ENCODE measurements at places on chromosomes 13 and 19. TPM values are rescaled to one million over a fixed set of nuclear protein-coding genes. Genes with fewer than 3 reads are reported as not detected.
A peak's percentile ranks its signal among the peaks of the same experiment; 100 is the strongest.

Gene ZNF888
- 7.3 TPM for total RNA-seq

Gene TEX30
- 10.7 TPM for total RNA-seq

Gene IFI30
- 9.1 TPM for total RNA-seq

Gene ZNF439
- total RNA-seq, result not detected

Gene ZNF763
- total RNA-seq, result 0.23 TPM

Gene CEACAM7
- total RNA-seq, result not detected

DNA sequence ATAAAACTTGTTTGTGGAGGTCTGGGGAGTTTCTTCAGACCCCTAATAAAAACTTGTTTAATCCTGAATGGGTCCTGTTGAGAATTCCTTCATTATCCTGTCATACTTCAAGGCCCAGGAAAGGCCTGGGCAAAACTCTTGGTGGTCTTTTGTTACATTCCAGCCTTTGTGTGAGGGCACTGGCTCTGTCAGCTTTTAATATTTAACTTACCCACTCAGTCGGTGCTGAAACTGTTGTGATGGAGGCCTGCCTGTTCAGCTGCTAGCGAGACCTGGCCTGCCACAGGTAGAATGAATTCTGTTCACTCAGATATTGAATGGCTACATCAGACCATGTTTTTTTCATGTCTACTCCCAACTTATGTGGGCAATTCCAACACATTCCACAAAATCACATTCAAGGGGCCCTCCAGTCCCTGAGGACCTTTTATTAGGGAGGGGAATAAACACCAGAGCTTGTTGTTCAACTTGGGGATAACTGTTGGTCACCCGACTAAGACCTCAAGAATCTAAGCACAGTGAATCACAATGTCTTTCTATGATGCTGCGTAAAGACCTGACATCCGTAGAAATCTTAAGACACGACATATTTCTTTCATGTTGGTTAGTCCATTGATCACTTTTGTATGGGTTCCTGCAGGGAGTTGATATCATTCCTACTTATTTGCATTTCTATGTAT is 12.5 kb downstream of the NLRP8 start:
- DNase-seq, result no peak

DNA sequence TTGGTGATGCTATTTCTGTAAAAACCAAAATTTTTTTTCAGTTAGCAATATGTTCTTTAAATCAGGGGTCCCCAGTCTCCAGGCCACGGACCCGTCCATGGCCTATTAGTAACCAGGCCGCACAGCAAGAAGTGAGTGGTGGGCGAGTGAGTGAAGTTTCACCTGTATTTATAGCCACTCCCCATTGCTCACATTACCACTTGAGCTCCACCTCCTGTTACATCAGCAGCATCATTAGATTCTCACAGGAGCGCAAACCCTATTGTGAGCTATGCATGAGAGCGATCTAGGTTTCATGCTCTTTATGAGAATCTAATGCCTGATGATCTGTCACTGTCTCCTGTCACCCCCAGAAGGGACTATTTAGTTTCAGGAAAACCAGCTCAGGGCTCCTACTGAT is 58.9 kb upstream of the SLC7A1 start:
- DNase-seq, result no peak

DNA sequence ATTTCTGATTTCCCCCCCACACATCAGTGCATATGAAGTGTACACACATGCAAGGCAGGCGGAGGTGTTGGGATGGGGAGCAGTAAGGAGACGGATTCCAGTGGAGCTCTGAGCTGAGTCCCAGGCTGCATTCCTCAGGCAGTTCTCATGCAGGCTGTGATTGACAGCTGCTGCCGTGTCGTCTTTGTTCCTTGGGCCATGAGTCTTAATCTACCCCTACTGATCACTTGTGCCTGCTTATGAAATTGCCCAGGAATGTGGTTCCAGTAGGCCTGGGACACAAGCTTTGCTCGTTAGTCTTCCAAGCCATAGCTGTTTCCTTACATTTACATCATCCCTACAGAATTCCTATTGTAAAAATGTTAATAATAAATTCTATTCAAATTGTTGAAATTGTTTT is 1241.9 kb downstream of the UQCRFS1 start:
- DNase-seq, result no peak

DNA sequence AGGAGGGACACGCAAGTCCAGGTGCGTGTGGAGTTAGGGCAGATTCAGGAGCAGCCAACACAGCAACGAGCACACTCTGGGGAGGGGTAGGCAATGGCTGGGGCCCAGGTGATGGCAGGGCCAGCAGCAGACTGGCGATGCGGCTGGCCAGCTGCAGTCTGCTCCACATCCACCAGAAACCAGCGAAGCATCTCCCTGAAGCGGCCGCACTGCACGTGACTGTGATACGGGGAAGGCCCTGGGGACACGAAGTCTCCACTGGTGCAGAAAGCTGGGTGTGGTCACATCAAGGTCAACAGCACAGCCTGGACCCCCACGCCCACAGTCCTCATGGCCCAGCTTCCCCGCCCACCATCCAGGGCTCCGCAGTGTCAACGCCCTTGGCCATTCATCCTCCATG is 21.3 kb upstream of the EPHX3 start:
- no peak for DNase-seq

- no peak for DNase-seq
Observed at GRCh38 chr19:51691584-51692428, 1.3 kb upstream of the SPACA6 start.

DNA sequence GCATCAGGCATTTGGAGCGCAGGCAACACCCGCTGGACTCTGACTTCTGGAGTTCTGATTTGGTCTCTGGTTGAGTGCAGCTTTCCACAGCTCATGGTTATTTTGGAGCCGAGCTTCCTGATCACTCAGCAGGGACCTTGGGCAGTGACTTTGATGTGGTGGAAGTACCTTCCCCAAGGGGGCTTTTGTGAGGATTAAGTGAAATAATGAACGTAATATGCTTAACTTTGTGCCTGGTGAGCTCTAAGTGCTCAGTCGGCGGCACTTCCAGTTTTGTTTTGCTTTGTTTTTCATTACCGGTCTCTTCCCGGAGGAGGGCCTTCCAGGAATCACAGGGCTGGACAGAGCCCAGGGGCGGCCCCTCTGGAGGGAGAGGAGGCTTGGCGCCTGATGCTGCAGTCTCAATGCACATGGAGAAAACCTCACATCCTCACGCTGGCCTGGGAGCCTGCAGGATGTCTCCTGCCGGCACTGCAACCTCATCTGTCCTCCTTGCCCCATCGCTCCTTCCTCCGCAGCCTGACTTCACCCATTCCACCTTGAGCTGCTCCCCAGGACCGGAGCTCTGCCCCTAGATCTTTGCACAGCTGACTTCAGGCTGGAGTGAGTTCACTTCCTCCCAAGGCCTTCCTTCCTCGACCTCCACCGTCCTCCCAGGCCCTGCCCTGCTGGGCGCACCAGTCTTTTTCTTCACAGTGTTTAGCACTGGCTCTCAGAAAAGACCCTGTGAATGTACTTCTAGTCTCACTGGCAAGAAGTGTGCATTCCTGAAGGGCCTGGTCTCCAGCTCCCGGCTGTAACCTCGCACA is 1.5 kb downstream of the PLEKHF1 start:
- no peak for DNase-seq

DNA sequence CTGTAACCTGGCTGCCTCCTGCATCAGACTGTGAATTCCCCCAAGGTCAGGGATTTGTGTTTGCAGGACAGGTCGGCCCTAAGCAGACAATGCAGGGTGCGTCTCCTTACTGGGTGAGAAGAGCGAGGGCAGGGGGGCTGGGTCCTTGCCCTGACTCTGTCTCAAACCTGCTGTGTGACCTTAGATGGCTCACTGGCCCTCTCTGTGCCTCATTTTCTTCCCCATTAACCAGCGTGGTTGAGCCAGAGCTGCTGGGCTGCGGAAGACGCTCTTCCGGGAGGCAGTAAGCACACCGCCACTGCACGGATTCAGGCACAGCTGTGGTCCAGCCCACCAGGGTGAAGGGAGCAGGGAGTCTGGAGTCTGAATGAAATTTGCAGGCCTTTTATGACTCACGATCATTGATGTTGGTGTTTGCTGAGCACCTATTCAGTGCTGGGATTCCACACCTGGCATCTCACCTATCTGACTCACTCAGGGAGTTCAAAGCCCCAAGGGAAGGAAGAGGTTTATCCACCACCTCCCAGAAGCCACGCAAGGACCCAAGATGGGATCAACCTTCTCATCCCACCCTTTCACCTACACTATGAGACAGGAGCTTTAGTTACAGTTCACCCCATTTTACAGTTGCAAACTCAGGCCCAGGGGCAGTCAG is 2.5 kb downstream of the AKT1S1 start:
- DNase-seq, result no peak

- no peak for DNase-seq
Observed at GRCh38 chr13:24038841-24039330, 121.6 kb upstream of the SPATA13 start.

GRCh38 chr19:46890423-46891170 is 29.8 kb downstream of the ARHGAP35 start:
- DNase-seq, result peak; percentile 41

DNA sequence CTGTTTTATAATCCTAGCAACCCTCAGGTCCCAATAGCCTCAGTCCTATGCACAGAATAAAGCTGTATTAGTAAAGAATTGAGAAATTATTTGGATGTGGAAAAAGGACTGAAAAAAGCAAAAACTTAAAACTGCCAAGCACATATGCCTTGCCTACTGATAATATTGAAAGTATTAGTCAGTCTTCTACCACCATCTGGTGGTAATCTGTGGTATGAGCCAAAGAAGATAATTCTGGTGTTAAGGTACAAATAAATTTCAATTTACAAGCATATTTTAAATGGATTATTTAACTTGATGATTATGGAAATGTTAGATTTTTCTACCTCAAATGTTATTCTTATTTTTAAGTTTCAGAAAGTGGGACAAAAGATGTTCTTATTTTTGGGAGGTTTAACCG is 460.3 kb upstream of the KLHL1 start:
- DNase-seq, result peak; percentile 54

DNA sequence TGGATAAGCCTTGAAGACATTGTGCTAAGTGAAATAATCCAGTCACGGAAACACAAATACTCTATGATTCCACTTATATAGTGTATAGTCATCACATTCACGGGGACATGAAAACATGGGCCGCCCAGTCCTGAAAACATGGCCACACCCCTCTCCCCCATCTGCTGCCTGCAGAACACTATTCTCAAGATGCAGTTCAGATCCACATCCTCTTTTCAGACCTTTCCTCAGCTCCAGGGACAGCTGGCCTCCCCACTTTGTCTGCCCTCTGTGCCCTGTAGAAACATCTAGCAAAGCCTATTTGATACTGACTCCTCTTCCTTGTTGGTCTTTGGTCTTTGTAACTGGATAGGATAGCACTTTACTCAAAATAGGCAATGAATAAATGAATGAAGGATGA is 8.3 kb downstream of the RFX2 start:
- no peak for DNase-seq

DNA sequence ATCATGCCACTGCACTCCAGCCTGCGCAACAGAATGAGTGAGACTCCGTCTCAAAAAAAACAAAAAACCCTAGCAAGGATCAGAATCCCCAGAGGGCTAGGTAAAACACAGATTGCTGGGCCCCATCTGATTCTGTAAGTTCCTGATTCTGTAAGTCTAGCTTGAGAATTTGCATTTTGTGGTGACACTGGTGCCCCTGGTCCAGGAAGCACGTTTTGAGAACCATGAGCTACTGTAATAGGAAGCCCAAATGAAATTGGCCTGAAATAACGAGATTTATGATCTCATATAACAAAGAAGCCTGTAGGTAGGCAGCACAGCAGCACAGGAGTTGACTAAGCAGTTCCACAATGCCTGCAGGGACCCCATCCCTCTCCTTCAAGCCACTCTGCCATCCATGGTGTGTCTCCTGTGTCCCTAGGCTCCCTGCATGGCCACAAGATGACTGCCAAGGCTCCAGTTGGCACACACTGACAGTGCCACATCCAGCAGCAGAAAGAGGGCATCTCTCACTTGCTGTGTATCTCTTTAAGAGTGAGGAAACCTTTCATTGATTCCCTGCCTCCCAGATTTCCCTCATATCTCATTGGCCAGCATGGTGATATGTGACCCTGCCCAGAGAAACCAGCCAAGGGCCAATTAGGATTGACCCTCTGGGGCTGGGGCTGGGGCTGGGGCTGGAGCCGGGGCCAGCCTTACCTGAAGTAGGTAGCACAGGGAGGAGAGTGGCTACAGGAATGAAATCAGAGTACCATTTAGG is 21.7 kb downstream of the SIPA1L3 start:
- DNase-seq, result no peak

- peak; percentile 72 for DNase-seq
Observed at GRCh38 chr13:79525064-79525857, 44.3 kb downstream of the NDFIP2 start.

DNA sequence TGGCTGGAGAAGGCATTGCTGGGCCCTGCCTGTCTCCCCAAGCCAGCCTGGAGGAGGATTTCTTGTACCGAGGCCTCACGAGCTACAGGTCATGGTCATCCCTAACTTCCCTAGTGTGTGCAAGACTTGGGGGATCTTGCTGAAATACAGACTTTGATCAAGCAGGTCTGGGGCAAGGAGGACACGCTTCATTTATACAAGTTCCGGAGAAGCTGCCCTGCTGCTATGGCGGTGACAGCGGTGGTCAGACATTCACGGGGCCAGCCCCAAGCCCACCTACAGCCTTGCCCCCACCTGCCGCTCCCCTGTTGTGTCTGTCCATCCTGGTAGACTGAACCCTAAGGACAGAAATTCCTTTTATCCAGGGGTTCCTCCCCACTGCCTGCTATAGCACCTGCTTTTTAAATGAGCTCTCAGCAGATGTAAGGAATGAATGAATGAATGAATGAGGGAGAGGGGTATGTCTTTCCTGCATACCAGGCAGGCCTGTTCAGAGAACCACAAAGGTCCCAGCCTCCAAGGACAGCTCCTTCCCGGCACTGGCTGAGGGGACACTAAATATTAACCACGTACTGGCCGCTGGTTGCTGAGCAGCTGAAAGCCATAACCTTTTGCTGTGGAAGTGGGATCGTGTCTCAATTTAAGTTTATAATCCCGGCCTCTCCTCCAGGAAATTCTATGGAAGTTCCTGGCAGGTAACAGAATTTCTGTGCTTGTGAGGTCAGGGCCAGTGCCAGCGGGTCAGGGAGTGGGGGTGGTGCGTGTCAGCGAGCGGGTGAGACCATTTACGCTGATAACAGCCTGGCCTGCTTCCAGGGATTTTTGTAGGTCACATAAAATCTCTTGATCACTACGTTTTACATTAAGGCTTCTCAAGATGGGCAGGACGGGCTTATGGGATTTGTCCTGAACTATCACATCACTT is 27.1 kb downstream of the TSSK6 start:
- no peak for DNase-seq

- DNase-seq, result no peak
Observed at GRCh38 chr19:28736528-28736927, 476.4 kb downstream of the UQCRFS1 start.

DNA sequence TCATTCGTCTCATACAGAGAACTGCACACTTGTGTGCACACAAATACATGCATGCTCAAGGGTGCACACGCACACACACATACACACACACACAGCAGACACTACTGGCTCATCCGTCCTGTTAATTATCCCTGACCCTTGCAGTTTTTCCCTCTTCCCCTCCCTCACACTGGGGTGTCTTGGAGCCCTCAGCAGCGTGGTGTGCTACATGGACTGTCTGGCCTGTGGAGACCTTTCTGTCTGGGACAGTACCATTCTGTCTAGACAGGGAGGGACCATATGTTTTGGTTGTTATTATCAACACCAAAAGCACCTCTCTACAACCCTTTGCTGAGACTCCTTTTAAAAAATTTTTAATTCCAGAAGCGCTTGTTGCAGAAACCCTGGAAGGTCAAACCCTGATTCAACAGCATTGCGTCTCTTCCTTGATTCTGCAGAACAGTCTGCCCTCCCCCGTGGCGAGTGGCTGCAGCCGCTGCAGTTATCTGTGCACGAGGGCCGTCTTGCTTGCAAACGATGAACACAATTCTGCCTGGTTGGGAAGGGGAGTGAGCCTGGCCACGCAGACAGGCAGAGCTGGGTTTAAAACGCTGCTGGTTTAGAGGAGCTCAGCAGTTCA is 374.0 kb downstream of the IRS2 start:
- no peak for DNase-seq
